Stimulated activated CD4-positive, alpha-beta T cell treated with anti-CD3 and anti-CD28 coated beads, Interleukin-1b, Interleukin-23, amount 100 ng/mL, for 4 hours (primary cell): ENCODE measurements at places on chromosomes 7 and 10.

- DNase-seq = no peak
Measured at GRCh38 chr7:2959103-2959680, 84.5 kb downstream of the CARD11 start.

- no peak for DNase-seq
Measured at GRCh38 chr7:82745117-82745516, 301.5 kb upstream of the CACNA2D1 start.

GRCh38 chr7:129470411-129470810 is 31.9 kb upstream of the SMKR1 start:
- no peak for DNase-seq

DNA sequence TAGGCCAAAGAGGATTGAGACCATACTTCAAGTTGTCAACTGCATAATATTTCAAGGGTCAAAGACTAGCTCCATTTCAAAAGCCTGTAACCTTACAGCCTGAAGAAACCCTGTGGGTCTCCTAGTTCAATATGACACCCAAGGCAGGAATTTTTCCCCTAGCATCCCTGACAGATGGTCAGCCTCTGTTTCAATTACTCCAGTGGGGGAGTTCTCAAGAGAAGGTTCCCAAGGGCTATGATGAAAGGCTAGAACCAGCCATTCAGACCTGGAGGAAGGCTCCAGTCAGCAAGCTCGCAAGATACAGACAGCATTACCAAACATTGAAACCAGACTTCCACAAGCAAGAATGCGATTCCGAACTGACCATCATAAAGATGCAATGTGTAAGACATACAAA is 1.6 kb downstream of the HTR7 start:
- DNase-seq = no peak

GRCh38 chr10:109348324-109348723 is 575.0 kb downstream of the XPNPEP1 start:
- DNase-seq = no peak

DNA sequence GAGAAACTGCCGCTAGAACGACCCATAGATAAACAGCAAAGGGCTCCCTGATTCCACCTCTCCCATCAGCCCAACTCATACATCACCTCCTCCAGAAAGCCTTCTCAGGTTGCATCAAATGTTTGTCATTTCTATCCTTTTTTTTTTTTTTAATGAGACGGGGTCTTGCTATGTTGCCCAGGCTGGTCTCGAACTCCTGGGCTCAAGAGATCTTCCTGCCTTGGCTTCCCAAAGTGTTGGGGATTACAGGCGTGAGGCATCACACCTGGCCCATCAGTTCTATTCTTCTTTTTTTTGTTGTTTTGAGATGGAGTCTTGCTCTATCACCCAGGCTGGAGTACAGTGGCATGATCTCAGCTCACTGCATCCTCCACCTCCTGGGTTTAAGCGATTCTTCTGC is 7.0 kb downstream of the SPACDR start:
- no peak for DNase-seq

- no peak for DNase-seq
Measured at GRCh38 chr10:119786117-119786769, 60.4 kb downstream of the INPP5F start.

GRCh38 chr10:30055226-30055662 is 4.1 kb downstream of the JCAD start:
- DNase-seq = no peak

DNA sequence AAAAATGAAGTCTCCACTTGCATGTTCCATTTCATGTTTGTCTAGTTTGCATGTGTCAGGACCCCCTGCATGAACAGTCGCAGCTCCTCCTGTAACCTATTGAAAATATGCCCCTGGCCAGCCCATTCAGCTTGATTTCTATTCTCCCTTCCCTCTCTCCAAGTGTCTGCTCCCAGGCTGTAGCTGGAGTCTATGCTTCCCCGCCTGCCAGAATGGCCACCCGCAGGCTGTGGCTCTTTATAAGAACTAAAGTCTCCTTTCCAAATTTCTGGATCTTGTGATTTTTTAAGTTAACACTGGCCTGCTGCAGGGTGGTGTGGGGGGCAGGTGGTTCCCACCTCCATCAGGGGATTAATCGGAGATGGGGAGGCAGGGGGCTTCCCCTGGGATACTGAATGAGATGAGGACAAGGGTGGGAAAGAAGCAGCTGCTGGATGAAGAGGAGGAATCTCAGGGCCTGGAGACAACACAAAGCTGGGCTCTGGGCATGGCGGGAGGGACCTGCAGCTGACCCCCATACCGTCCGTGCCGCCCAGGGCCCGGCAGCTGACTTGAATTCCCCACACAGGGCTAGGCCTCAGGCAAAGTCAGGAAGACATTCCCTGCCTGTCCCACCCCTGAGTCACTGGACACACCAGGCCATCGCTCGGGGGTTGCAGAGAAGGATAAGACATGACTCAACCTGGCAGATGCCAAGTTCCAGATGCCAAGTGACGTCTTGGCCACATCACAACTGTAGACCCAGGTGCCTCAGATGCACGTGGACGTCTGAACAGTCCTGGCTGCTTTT is 399.5 kb upstream of the FOXK1 start:
- DNase-seq = no peak

DNA sequence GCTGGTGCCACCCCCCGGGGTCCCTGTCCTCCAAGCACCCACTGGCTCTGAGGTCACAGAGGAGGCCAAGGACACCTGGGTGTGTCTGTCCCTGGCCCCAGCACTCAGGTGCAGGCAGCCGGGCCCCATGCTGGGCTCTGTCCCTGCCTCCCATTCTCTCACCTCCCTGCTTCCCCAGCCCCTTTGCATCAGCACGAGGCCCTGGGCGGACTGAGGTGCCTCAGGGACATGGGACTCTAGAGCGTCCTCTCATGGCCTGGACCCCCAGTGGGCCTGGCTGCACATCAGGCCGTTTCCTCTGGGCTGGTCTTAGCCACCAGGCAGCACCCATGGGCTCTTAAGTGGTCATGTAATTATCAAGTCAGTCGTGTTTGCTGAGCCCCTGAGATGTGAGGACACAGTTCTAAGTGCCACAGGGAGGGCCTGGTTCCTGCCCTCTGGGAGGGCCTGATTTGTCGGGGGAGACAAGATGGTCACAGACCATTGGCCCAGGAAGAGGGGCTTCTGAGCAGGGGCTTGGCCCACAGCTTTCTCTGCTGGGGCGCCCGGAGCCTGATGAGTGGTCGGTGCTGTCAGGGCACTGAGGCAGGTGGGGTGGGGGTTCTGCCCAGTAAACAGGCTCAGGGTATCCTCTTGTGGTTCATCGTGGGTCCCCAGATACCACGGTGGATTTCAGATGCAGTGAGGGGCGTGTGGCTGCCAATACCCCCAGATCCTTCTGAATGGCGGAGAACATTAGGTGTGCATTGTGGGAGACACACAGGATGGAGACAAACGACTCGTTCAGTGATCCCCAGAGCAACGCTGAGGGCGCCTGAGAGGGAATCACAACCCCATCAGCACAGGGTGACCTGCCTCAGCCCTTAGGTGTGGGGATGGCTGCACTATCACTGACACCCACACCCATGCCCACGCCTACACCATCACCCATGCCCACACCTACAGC is 152.5 kb downstream of the WDR37 start:
- no peak for DNase-seq

GRCh38 chr10:121854809-121855445 is 72.9 kb downstream of the ATE1 start:
- DNase-seq = no peak

DNA sequence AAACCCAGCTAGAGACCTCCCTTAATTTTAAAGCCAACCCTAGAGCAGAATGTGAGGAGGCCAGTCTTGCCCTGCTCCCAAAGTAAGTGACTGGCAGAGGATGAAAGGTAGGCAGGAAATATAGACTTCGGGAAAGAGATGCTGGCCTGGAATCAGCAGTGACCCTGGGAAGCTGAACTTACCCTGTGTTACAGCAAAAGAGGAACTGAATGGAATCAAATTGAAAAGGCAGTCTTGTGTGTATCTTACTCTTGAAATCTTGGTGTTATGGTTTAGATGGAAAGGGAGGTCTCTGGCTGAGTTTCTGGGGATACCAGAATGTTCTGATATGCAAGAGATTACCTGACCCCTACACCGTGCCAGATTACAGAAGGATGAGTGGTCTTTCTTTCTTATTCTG is 7.9 kb upstream of the CFAP43 start:
- no peak for DNase-seq

DNA sequence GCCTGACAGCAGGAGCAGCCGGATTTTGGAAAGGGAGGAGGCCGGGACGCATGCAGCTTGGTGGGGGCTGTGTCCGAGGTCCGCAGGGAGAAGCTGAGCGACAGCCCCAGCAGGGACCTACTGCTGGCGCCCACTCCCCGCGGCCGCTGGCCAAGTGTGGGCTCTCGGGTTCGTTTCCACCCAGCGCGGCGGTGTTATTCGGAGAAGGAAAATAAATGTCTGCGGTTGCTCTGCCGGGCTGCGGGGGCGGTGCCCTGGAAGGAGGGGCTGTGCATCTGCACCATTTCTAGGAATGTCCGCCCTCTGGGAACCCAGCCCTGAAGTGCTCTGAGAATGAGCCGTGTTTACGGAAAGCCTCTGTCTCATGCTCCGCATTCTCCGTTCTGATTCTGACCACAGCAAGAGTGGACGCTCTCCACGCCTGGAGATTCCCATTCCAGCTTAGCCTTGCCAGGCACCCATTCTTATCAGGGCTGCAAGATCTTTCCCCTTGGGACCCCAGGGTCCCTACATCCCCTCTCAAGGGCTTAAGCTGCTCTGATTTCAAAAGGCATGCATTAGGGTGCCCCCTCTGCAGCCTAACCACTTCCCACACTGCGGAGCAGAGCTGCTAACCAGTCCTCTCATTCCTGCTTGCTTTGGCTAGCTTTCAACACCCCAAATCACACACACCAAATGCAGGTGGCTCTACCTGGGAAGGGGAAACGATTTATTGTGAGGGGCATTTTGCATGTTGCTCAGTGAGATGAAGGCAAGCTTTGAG is 256.6 kb upstream of the GLI3 start:
- no peak for DNase-seq

DNA sequence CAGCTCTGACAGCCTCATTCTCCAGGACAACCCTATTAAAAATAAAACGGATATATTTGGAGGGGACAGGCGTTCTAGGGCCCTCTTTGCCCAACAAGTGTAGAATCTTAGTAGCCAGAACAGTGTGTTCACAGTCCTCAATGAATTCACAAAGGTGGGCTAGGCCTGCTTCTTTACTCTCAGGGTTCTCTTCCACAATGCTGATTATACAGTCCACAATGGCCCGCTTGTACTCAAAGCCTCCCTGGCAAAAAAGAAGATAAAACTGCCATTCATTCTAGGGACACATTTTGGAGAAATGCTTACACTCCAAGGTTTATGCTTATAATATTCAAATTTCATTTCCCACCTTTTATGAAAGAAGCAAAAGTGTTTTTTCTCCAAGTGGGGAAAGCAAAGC is 62.6 kb downstream of the MEST start:
- DNase-seq = no peak

- no peak for DNase-seq
Measured at GRCh38 chr7:106012935-106013439, 49.9 kb downstream of the CDHR3 start.

DNA sequence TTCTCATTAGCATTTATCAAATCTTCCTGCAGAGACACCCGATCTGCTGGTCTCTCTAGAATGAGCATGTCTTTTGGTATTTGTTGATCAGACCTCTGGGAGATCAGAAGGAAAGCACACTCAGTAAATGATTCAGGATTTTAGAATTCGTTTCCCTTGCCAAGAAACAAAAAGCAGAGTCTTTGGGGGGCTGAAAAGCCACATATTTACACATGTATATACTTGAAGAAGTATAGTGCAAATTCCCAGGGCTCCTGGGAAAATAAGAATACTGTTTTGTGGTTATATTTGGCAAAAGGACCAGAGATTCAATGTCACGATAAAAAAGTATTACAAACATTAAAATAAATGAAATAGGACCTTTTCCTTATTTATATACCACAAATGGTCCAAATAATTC is 100.2 kb downstream of the AGMO start:
- no peak for DNase-seq

DNA sequence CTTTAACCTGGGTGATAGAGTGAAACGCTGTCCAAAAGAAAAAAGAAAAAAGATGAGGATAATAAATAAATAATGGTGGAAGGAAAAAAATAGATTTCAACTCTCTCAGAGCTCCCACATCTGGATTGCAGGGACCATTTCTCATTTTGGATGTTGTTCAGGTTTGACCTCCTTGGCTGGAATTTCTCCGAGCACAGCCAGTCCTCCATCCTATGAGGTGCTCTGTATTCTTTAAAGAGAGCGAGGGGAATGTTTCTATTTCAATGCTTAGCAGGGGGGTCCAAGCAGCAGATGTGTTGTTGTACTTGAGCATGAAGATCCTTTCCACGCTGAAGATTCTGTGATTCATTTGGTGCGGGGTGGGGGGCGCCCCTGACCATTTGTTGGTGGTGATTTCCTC is 17.7 kb upstream of the SEPHS1 start:
- DNase-seq = no peak

DNA sequence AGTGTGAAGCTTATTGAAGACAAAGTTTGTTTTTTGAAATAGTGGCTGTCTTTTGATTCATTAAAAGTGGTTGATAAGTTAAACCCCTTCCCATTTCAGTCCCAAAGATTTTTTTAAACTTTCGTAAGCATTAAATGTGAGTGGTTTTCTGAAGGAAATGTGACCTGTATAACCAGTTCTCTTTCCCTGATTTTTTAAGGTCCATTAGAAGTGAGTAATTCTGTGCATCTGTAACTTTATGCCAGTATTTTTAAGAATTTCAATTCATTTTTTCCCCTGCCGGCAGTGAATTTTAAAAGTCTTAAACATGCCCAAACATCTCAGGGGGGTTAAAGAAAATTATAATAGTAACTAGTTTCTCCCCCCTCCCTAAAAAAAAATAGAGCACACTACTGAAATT is 254.6 kb upstream of the SP8 start:
- no peak for DNase-seq

- DNase-seq = no peak
Measured at GRCh38 chr10:114303556-114303955, 64.5 kb downstream of the VWA2 start.

DNA sequence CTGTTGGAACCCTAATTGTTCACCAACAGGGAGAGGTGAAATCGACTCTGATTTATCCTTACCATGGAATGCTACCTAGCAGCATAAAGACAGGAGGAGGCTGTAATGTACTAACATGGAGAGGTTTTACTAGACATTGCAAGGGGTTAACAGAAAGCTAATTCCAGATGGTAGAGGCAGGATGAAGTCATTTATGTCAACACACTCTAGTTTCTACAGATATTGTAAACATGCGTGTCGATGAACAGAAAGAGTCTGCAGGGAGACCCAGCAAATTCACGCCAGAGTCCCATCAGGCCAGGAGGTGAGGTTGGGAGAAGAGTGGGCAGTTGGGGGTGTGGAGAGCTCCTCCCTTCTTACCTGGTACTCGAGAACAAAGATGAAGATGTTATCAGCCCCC is 7.0 kb downstream of the NPC1L1 start:
- DNase-seq = no peak

DNA sequence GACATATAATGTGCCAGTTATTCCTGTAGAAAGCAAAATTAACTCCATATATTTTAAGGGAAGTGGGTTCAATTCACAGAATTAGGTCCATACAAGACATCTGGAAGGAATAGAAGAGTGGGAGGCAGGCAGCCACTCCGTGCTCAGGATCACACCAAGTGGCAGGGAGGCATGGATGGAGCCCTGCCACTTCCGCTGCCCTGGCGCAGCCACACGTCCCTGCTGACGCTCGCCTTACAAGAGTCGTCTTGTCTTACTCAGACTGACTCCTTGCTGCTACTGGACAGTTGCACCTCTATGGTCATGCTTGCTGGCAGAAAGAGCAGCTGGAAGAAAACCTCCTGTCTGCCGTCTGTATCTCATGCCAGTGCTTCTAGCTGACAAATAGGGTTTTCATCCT is 579.9 kb upstream of the POM121L12 start:
- no peak for DNase-seq

- DNase-seq = no peak
Measured at GRCh38 chr7:1750541-1751021, 80.5 kb downstream of the ELFN1 start.
